ENCODE measurements at places on chromosomes 7 and 10. TPM values are rescaled to one million over a fixed set of nuclear protein-coding genes. Genes with fewer than 3 reads are reported as not detected.

DNA sequence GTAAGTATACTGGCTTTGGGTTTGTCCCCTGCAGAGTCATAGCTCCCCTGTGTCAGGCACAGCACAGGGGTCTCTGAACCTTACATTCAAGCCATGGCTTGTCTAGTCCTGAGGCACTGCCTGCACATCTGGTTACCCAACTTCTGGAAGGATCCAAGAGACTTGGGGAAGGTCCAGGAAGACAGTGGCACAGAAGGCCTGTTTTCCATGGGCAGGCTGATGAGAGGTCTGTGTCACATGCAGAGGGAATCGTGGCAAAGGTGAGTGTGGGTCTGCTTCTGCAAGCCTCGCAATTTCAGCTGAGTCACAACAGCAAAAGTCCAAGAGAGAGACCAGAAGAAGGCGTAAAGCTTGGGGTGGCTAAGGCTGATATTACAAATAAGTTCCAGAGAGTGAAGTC lies 28.4 kb upstream of the BMPR1A start:
- no peaks in the 10 kb centered on the region for H3K4me1 ChIP-seq
- no peak overlapping the region for H3K27ac ChIP-seq
- H3K4me3 ChIP-seq: no peak overlapping the region
- H3K36me3 ChIP-seq: no peaks in the 10 kb centered on the region
- peaks cover 2% of the 10 kb centered on the region for H3K27me3 ChIP-seq

DNA sequence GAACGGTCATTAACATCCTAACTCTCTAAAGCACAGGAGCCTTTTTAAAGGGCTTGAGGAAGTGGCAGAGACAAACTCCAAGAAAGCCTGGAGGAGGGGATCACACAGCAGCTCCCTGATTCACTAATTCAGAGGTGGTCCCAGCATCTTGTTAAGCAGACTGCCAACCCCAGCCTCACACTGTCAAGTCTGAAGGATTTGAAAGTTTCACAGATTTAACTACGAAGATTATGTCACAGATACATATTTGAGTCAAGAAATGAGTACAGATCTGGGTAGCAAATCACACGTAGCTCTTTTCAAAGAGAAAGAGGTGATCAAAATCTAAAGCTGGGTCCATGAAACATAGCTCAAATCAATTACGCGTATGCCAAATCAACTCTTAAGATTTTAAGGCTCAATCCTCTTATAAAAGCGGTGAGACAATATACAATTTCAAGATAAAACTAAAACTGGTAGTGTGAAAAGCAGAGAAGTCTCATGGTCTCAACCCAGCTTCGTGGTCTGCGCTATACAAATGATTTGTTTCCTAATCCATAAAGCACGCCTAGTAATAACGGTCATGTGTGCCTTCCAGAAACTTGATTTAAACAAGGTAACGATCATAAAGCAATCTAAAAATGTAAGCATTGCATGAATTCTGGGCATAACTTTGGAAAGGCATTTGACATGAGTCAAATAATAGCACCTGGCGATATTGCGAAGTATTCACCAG lies 229.9 kb upstream of the MKLN1 start:
- no peak overlapping the region for H3K27ac ChIP-seq
- no peaks in the 10 kb centered on the region for H3K27me3 ChIP-seq
- H3K4me1 ChIP-seq: no peaks in the 10 kb centered on the region
- H3K36me3 ChIP-seq: no peaks in the 10 kb centered on the region

DNA sequence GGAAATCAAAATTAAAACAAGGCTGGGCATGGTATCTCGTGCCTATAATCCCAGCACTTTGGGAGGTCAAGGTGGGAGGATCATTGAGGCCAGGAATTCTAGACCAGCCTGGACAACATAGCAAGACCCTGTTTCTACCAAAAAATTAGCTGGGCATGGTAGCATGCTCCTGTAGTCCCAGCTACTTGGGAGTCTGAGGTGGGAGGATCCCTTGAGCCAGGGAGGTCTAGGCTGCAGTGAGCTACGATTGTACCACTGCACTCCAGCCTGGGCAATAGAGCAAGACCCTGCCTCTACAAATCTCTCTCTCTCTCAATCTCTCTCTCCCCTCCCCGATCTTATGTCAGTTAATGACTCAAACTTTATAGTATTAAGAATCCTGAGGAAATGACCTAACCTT lies 3.8 kb downstream of the KPNA7 start:
- no peaks in the 10 kb centered on the region for H3K27me3 ChIP-seq
- no peaks in the 10 kb centered on the region for H3K4me1 ChIP-seq
- no peak overlapping the region for H3K27ac ChIP-seq
- no peaks in the 10 kb centered on the region for H3K36me3 ChIP-seq
- H3K4me3 ChIP-seq: no peak overlapping the region

DNA sequence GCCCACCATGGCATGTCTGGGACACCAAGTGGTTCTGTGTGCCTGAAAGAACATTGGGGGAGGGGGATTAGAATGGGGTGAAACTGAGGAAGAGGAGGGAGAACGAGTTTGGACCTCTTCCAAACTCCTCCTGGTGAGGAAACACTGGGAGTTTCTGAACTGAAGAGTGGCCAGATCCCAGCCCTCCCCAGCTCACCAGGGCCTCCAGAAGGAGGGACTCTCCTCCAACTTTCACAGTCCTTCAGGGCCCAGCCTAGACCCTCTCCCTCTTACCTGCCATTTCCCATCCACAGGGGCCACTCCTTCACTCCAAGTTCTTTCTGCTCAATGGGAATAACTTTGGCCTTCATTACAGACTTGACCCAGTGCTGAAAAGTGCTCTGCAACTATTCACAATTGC lies 132.0 kb upstream of the FOXK1 start:
- no peak for DNase-seq
- H3K4me3 ChIP-seq: no peak overlapping the region
- no peak overlapping the region for H3K27ac ChIP-seq

GRCh38 chr10:69125554-69125953 lies 1.6 kb downstream of the VPS26A start:
- H3K36me3 ChIP-seq: no peaks in the 10 kb centered on the region
- H3K4me1 ChIP-seq: peaks cover 3% of the 10 kb centered on the region
- no peak overlapping the region for H3K4me3 ChIP-seq
- no peak overlapping the region for H3K27ac ChIP-seq

Gene ITGA8
- 1.3 TPM for total RNA-seq

Gene CYP2E1
- 3.4 TPM for total RNA-seq

Gene SFRP4
- 0.80 TPM for total RNA-seq

Data from thymus (tissue), 14 donors.